ENCODE measurements at places on chromosomes 2 and 18. TPM values are rescaled to one million over a fixed set of nuclear protein-coding genes. Genes with fewer than 3 reads are reported as not detected.

Gene TLX2
- 3.4 TPM for total RNA-seq

DNA sequence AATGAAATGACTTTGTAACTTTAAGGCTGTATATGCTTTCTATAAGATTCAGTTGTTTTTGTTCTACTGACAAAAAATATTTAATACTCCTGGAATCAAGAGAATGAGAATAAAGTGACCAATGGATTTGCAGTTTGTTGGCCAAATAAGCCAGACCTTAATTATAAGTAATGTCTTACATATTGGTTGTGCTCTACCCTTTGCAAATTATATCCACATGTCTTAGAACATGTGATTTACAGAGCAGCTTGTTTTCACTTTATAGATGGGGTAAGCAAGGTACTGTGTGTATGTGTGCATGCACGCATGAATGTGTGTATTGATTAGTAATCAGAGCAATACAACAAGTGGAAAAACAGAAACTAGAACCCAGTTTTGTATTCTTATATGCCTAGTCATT is 59.1 kb downstream of the RMDN2 start:
- no peak for DNase-seq

Gene DCC
- total RNA-seq, result not detected

Gene LYPD6
- total RNA-seq, result 2.4 TPM

DNA sequence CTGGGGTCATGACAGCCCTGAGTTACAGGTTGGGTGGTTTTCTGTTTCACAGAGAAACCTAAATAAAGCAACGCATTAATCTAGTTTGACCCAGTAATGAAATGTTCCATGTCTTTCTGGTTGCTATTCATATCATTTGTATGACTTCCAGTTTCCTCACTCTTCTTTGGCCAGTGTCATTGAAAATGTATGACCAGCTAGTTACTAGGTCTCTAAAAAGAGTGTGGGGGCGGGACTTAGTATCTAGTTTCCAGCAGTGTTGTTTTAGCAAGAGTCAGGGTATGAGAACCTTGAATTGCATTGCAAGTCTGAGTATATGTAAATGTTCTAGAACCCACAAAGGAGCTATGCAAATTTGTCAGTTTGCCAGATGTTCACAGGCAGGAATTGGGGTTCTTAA is 47.7 kb downstream of the SLC9A2 start:
- DNase-seq, result no peak

DNA sequence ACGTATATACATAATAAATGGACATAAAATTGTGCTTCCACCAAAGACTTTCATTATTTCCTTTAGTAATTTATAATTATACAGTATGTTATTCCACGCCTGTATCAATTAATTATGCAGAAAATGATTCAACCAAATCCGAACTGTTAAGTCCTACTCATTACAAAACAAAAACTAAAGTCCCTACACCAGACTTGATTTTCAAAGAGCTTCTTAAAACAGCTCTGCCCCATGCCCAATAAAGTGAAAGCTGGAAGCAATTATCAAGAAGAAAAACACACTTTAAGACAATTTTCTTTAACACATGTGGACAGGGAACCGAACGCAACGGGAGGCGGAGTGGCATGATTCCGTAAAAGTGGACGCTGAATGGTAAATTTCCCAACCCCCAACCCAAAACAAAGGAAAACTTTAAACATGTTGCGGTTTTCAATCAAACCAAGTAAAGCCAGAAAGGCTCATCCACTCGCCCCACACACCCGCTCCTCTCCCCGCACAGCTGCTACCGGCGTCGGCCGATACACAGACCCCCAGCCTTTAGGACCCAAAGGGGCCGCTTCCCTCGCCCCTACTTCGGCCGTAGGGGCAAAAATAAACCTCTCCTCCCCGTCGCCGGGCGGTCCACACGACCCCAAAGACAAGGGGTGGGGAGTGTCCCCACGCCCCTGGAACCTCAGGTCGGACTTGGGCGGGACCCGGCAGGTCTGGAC is 705 bp downstream of the YES1 start:
- DNase-seq, result peak; percentile 37
